Activated CD8-positive, alpha-beta memory T cell treated with anti-CD3 and anti-CD28 coated beads, Interleukin-2, amount 50 U/mL, for 4 hours (primary cell): ENCODE measurements at places on chromosomes 11 and 22.

- no peak for DNase-seq
These were observed 239.3 kb downstream of the GRIK4 start for GRCh38 chr11:120750647-120751549.

- DNase-seq: no peak
These were observed 8.2 kb downstream of the ROBO4 start for GRCh38 chr11:124889191-124890091.

DNA sequence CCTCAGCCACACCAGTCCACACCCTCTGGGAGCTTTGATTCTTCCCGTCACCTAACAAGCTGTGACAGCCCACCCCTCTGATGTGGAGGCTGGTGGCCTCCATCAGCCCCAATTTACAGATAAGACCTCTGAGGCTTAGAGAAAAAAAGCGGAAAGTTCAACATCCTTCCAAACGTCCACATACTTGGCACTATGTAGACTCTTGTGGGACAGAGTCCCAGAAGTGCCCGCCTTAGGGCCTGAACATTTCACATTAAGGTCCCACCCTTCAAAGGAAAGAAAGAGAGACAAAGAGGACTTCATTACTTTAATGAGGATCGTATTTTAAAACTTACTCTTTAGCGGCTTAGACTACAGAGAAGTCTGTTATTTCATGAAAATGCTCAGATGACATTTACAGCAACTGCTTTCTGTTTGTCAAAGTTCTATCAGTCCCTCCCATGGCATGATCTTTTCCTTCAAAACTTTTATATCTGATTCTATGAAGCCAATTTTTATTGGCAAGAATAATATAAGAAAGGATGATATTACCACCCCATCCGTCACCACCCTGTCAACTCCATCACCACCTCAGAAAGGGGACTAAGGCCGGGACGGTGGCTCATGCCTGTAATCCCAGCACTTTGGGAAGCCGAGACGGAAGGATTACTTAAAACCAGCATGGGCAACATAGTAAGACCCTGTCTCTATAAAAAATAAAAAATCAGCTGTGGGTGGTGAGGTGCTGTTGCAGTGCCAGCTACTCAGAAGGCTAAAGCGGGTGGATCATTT is 15.7 kb upstream of the SCGB1A1 start:
- DNase-seq: no peak

- DNase-seq: peak; percentile 65
These were observed 10.4 kb upstream of the HIKESHI start for GRCh38 chr11:86291466-86292262.

GRCh38 chr22:29480262-29480511 is 169 bp downstream of the NEFH start:
- no peak for DNase-seq

DNA sequence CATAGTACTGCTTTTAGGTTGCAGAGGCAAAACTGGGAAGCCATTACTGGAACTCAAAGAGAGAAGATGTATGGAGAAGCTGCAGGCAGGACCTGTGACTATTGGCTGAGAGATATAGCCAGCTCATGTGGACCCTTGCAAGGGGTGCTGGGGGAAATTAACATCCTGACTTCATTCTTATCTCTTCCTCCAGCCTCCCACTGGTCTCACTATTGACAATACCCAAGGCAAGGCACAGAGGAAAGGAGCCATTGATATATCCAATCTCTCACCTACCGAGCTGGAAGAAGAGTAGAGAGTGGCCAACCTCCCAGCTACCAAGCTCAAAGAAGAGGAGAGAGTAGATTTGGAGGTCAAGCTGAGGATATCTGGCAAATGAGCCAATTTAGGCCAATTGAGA is 36.8 kb upstream of the ZBED5 start:
- no peak for DNase-seq

- peak; percentile 64 for DNase-seq
These were observed at the start of gene NDUFC2 for GRCh38 chr11:78079232-78080083. NDUFC2 (minus strand) TSS chr11:78079862; CDS start chr11:78079744, 118 bp downstream.

GRCh38 chr22:29689206-29689879 is 30.5 kb upstream of the CABP7 start:
- no peak for DNase-seq

GRCh38 chr11:17014833-17015626 is 816 bp upstream of the PLEKHA7 start:
- no peak for DNase-seq

GRCh38 chr11:25908726-25909125 is 423.2 kb upstream of the ANO3 start:
- no peak for DNase-seq

- no peak for DNase-seq
These were observed 682 bp downstream of the LARGE1 start for GRCh38 chr22:33919391-33920196.

GRCh38 chr11:7892840-7893254 is 38.2 kb downstream of the OR10A6 start:
- DNase-seq: no peak

- no peak for DNase-seq
These were observed 685.0 kb downstream of the ETS1 start for GRCh38 chr11:127902382-127902781.

GRCh38 chr22:16603448-16603768 is 10.8 kb upstream of the CCT8L2 start:
- no peak for DNase-seq

GRCh38 chr11:134923441-134923840 is 511.4 kb upstream of the B3GAT1 start:
- no peak for DNase-seq

- no peak for DNase-seq
These were observed 17.5 kb downstream of the KCNJ5 start for GRCh38 chr11:128908391-128909246.

GRCh38 chr11:73965764-73966121 is 14.9 kb downstream of the DNAJB13 start:
- no peak for DNase-seq

DNA sequence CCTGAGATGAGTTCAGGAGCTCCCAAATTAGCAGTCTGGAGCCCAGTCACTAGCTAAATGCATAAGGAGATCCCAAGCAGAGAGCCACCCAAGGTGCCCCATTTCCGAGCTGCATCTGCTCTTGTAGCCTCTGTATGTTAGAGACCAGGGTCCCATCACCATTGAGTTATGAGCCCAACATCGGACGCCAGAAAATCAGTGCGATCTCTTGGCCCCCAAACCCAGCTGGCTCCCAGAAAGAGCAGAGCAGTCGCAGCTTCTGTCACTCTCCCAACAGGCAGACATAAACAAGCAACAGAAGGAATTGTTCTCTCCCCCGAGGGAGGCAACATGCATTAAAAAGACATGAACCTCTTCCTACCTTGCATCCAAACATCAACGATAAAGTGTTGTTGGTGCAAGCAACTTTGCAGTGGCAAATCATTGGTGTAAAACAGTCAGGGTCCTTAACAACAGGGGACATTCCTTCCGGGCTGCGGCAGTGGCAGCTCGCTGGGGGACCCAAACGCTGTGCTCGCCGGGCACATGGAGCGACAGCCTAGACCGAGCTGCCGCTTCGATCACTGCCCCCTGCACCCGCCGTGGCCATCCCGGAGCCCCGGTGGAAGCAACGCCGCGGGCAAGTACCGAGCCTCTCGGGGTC is 907.1 kb downstream of the DLG2 start:
- DNase-seq: peak; percentile 6

DNA sequence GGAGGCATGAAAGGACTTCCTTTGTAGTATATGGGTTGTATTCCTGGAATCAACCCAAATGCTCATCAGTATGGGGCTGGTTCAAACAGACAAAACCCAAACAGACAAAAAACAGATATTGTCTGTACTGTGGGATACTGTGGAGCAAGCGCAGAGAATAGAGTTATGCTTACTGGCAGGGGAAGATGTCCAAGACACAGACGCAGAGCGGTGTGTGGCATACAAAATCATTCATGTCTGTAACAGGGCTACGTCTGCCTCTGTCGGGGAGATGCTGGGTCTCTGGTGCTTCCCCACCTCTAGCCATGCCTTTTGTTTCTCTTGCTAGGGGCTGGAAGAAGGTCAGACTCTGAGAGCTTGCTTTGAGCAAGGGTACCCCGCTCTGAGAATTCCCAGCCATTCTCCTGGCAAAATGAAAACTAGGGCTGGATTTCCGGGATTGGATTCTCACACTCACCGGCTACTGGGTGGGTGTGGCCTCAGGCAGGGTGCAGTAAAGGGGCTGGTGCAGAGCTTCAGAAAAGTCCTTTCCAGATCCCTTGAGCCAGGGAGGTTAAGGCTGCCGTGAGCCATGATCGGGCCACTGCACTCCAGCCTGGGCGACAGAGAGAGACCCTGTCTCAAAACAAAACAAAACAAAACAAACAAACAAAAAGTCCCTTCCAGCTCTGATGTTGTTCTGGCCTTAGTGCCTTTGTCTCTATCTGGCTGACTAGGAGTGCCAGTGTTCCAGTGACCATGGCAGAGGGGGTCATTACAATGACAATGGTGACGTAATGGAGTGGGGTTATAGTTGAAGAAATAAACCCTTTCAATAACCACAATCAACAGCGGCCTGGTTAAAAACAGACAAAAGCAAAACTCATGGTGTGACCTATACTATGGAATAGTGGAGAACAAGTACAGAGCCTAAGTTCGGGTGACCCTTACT is 2.9 kb upstream of the ABCC8 start:
- DNase-seq: no peak

GRCh38 chr22:46750863-46751443 is 11.5 kb upstream of the TBC1D22A start:
- DNase-seq: no peak

GRCh38 chr11:69335007-69335780 is 41.2 kb downstream of the MYEOV start:
- DNase-seq: no peak

GRCh38 chr22:43580271-43580750 is 168.5 kb downstream of the MPPED1 start:
- no peak for DNase-seq

DNA sequence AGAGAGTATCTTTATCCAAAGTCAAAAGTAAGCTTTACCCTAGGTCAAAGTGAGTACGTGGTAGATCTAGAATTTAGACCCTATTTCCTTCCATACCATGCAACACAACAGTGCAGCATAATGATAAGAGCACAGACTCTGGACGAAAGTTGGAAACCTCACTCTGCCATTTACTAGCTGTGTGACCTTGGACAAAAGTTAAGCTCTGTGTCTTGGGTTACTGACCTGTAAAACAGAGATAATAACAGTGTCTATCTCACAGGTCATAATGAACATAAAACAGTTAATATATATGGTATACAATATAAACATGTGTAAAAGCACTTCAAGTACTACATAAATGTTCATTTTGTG is 13.6 kb upstream of the CHRNA10 start:
- no peak for DNase-seq

DNA sequence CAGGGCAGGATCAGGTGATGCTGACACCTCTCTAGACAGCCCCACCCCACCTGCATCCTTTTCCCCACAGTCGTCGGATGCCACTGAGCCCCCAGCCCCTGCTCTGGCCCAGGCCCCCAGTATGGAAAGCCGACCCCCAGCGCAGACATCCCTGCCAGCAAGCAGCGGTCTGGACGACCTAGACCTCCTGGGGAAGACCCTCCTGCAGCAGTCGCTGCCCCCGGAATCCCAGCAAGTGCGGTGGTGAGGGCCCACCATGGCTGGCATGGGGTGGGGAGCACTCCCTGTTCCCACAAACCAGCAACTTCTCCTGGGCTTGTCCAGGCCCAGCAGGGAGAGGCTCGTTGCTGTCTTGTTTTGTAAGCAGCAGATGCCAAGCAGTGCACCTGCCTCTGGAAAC is 9.5 kb upstream of the SH3BP1 start:
- no peak for DNase-seq

GRCh38 chr11:121376130-121376529 is 76.0 kb upstream of the SORL1 start:
- DNase-seq: no peak

GRCh38 chr11:130146796-130147195 is 12.8 kb upstream of the ST14 start:
- DNase-seq: no peak

DNA sequence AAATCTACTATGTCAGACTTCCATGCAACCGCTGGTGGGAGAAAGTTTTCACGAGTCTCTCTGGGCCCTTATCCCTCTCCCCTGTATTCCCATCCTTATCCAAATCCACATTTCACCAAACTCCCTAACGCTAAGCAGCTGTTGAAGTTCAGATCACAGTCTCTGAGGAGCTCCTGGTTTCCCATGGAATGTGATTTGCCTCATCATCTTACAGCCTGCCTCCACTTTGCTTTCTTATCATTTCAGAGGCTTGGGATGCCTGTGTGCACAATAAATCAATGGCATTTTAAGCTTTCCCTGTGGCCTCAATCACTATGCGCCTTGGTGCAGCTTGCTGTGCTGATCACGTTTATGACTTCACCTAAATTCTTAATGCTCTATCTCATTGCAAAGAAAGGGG is 352.4 kb upstream of the FAT3 start:
- DNase-seq: no peak

DNA sequence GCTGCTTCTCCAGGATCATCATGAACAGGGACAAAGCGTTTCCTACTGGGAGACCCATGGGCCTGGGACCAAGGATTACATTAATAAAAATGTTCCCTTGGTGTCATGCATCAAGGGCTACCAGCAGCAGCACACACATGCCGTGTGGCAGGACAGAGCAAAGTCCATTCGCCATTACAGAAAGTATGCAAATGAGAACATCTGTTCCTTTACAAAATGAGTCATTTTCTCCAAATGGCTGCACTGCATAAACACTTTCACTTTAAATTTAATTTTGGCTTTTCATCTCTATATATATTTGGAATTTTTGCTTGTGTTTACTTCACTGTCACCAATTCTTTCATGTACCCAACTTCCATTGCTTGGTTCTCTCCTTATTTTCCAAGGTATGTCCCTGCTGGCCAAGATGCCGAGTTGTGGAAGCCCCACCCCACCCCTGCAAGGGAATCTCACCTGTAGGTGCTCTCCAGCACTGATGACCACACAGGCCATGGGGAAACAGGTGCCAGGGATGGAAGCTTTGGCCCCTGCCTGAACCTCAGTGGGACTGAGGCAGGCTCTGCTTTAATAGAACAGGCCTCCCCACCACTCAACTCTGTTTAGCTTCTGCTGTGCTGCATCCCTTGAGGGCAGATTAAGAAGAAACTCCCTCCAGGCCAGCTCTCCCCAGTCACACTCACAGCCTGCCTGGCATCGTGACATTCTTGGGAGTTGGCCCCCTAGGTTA is 15.6 kb upstream of the GNAZ start:
- DNase-seq: no peak

DNA sequence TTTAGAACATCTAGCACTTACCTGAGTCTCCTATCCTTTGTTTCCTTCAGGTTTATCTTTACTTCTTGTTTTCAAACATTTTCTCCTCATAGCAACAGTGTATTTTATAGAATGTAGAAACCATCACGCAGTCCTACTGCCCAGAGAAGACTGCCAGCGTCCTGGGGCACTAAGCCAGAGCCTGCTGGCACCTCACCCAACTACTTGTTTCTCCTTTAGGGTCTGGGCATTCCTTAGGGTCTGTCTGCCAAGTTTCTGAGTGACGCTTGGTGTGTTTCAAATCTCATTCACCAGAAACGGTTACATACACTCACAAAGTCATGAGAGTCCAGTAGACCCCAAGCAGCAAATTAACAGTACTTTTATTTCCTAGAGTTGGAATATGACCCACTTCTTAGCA is 49.6 kb upstream of the SLC25A1 start:
- DNase-seq: no peak

GRCh38 chr11:69985641-69986439 is 92.3 kb upstream of the ANO1 start:
- no peak for DNase-seq

GRCh38 chr22:43266076-43266475 is 77.1 kb downstream of the SCUBE1 start:
- no peak for DNase-seq

- DNase-seq: no peak
These were observed 157.6 kb downstream of the BLID start for GRCh38 chr11:121958323-121958970.

- DNase-seq: no peak
These were observed 38.4 kb downstream of the NOX4 start for GRCh38 chr11:89452780-89453179.
